T follicular helper cell (primary cell): ENCODE measurements at places on chromosomes 2 and 18.

GRCh38 chr2:13504808-13505207 lies 788.1 kb downstream of the TRIB2 start:
- no peak for DNase-seq

DNA sequence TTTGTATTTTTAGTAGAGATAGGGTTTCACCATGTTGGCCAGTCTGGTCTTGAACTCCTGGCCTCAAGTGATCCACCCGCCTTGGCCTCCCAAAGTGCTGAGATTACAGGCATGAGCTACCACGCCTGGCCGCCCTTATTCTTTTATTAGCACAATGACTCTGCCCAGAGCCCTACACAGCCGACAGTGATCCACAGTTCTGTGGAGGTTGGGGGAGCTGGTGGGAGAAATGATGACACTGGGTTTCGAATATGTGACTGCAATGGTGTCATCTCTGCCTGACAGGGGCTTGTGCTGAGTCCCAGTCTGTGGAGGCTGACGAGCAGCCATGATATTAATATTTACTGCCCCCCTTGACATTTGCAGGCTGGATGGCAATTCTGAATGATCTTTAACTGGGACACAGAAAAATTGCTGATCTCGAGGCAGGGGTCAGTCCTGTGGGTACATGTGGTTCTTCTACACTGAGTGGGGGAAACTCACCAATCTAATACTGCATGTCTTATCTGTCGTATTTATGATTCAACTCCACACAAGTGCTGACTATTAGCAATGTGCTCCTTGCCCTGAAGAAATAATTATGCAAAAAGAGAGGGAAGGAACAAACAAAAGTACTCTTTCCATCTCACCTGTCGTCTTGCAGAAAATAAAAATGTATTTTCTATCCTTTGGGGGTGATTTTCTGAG lies 6.3 kb upstream of the CTAGE1 start:
- no peak for DNase-seq

DNA sequence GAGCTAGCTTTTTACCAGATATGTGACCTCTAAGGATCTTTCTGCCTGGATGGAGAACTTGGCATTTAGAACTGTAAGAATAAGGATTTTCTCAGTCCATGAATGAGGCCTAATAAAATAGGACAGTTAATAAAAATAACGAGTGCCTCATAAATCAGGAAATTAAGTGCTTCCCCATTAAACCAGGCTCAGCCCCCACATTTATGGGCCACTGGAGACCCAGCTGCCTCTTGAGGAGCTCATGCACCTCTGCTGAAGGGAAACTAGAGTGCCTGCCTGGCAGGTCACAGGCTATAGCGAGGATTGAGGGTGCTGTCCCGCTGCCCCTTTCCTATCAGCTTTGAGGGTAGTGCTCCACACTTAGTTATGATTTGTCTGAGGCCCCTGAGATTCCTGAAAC lies 158.0 kb downstream of the ALK start:
- no peak for DNase-seq

DNA sequence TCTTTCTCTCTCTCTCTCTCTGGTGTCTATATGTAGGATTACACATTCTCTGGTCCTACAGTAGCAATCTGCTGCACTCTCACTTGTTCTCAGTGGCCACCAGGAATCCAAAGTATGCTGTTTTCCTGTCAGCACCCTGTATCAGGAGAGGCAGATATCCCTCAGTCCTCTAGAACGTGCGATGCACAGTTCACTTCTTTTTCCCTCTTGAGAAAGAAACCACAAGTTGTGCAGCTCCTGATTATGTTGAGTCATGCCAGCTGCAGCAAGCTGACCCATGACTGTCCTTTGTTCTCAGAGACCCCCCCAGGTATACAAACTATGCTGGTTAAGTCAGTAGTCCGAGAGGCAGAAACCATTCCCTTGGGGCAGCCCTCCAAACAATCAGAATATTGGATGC lies 54.6 kb downstream of the LANCL1 start:
- DNase-seq = no peak

- no peak for DNase-seq
Observed at GRCh38 chr2:69926849-69927515, 12.1 kb downstream of the MXD1 start.

DNA sequence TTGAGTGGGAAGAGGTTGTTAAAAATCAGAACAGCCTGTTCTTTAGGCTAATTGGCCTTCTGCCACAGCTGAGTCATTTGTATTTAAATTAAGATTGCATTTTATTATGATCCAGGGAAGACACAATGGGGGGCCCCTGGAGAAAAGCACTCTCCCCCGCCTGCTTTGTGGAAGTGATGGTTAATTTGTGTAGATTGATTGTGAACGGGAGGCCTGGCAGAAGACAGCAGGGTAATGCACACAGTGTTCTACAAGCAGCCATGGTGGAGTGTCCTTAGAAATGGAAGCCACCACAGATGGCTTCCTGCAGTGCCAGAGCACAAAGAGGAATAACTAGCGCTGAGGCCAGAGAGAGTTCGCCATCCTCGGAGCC lies 19.6 kb downstream of the RAMP1 start:
- no peak for DNase-seq

GRCh38 chr2:86218124-86218523 lies 18.9 kb downstream of the MRPL35 start:
- no peak for DNase-seq

- no peak for DNase-seq
Observed at GRCh38 chr2:8684540-8684877, 2.7 kb downstream of the ID2 start.

GRCh38 chr2:200300638-200301314 lies 5.7 kb upstream of the SPATS2L start:
- no peak for DNase-seq

- DNase-seq = peak; percentile 70
Observed at GRCh38 chr2:73112913-73113854, at the start of gene RAB11FIP5. TSS of gene RAB11FIP5 (minus strand) at chr2:73112948. CDS start at chr2:73112777, 171 bp downstream.
